CD8-positive, alpha-beta T cell (primary cell): ENCODE measurements at places on chromosomes 6 and 20.
A peak's percentile ranks its signal among the peaks of the same experiment; 100 is the strongest.

DNA sequence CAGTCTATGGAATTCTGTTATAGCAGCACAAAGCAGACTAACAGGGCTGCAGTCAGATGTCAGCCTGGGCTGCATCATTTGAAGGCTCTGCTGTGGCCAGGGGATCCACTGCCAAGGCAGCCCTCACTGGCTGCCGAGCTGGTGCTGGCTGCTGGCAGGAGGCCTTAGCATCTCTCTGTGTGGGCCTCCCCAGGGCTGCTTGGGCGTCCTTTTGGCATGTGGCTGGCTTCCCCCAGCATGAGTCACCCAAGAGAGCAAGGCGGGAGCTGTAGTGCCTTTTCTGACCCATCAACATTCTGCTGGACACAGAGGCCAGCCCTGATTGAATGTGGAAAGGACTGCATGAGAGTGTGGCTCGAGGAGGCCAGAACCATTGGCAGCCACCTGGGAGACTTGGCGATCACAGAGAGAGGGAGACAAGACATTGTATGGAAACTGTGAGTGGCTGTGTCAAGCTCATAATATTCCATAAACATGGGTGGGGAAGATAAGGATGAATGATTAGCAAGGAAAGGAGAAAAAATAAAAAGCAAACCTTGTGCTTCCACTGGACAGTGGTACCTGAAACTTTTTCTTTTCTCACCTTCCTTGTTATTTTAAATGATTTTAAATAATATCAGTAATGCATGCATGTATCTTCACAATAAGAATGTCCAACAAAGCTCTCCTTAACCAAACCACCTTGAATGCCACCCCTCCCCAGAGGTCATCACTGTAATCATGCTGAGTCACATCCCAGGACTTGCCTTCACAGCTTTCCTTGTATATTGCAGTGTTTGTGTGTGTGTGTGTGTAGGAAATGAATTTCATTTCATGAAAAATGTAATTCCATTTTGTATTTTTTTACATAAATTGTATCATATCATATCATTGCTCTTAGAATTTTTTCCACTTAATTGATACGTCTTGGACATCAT lies 55.0 kb upstream of the VSX1 start:
- DNase-seq, result no peak

- DNase-seq, result peak; percentile 37
These were observed 45.3 kb downstream of the IGF2R start for GRCh38 chr6:160013987-160014868.

GRCh38 chr6:113645576-113645970 lies 211.6 kb upstream of the MARCKS start:
- no peak for DNase-seq

- no peak for DNase-seq
These were observed 94.2 kb downstream of the OLIG3 start for GRCh38 chr6:137399881-137400443.

DNA sequence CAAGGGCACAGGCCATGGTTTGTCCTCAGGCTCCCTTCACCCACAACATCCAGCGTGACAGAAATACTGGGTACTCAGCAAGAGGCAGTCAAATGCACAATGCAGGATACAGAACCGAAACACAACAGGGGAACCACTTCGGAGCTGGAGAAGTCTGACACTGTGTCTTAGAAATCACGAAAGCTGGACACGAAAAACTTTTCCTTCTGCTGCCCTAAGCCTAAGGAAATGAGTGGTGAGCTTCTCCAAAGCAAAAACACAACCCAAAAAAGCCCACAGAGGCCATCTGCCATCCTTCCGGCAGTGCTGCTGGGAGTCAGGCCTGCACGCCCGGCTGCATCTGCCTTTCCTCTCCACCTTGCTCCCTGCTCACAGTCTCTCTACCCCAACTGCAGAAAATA lies 106.3 kb downstream of the SLC23A2 start:
- DNase-seq, result no peak

- DNase-seq, result no peak
These were observed 176.8 kb upstream of the NT5E start for GRCh38 chr6:85273046-85273445.

GRCh38 chr6:136859430-136859829 lies 37.0 kb downstream of the PEX7 start:
- DNase-seq, result no peak

GRCh38 chr6:116326996-116327395 lies 43.8 kb upstream of the DSE start:
- DNase-seq, result no peak

GRCh38 chr6:109311471-109311870 lies 70.8 kb downstream of the CD164 start:
- DNase-seq, result no peak

DNA sequence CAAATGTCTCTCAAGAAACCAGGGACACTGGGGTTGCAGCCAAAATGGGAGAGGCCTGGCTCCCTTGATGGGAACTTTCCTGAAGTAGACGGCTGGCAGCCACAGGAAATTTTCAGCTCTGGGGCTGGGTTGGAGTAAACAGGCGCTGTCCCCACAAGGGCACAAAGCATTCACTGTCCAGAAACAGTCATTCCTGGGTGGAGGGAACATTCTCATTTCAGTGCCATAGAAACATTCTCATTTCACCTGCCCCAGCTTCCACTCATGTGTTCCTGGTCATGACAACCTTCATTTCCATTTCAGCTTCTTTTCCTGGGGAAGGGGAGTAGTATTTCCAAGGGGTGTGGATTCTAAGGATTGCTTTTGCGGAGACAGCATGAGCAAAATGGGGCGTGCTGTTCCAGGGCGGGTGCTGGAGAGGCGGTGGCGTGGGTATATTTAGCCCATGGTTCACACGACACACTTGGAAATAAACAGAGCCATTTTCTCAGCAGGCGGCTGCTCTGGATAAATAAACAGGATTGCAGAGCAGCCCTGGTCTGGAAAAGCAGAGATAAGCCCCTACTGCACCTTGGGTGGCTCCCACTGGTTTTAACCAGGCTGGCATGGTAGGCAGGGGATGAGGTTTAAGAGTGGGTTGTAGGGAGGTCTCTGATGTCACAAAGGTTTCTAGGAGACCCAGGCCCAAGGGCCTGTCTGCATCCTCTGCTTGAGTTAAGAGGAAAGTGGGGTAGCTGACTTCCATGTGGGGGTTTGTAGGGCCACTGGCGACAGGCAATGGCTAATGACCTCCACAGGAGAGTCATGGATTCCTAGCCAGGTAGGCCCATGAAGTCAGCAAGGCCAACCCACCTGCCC lies 32.9 kb downstream of the COX4I2 start:
- no peak for DNase-seq

- no peak for DNase-seq
These were observed 119.7 kb upstream of the BACH2 start for GRCh38 chr6:90416322-90416721.

- DNase-seq, result no peak
These were observed 32.2 kb upstream of the OCSTAMP start for GRCh38 chr20:46582648-46583047.

DNA sequence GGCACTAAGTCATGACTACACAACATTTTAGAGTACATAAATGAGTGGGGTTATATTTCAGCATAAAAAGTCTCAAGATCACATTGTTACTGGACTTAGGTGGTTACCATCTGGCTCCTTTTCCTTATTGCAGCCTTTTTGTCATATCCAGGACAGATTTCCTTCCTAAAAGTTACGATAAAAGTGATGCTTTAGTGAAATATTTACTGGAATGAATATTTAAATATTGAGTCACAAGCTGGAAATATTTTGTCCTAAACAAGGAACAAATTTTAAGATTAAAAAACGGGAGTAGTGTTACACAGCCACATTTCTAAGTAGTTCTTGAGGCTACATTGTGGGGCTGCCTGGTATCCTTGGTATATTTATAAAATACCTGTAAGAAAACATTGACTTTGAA lies 52.2 kb downstream of the CDC40 start:
- no peak for DNase-seq

DNA sequence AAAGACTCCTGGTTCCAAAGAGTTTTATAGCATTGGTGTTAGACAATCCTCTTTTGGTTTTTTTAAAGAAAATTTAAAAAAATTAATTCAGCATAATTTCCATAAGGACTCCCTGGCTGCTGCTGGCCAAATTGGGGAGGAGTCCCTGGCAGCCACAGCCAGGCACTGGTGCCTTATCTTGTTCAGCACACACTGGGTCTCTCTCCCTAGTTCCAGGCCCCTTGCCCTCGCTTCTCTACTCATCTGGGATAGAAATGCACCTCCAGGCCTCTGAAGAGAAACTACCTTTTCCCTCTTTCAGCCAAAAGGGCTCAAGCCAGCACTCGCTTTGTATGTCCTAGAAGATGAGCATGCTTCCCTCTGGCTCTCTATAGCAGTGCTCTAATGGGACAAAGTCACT lies 13.4 kb upstream of the MAPK13 start:
- DNase-seq, result no peak
